ENCODE measurements at places on chromosomes 2 and 18. TPM values are rescaled to one million over a fixed set of nuclear protein-coding genes. Genes with fewer than 3 reads are reported as not detected.

The RAB6C gene
- not detected for total RNA-seq

The RIT2 gene
- total RNA-seq: not detected

The ROCK1 gene
- 114 TPM for total RNA-seq

The PTCD3 gene
- total RNA-seq: 50.7 TPM

The FAM237A gene
- total RNA-seq: not detected

The ATP6V1B1 gene
- total RNA-seq: 1.4 TPM
